ENCODE measurements at places on chromosomes 1 and 21.

- no peak for DNase-seq
These were observed 235.2 kb downstream of the TRABD2B start for GRCh38 chr1:47761974-47762373.

DNA sequence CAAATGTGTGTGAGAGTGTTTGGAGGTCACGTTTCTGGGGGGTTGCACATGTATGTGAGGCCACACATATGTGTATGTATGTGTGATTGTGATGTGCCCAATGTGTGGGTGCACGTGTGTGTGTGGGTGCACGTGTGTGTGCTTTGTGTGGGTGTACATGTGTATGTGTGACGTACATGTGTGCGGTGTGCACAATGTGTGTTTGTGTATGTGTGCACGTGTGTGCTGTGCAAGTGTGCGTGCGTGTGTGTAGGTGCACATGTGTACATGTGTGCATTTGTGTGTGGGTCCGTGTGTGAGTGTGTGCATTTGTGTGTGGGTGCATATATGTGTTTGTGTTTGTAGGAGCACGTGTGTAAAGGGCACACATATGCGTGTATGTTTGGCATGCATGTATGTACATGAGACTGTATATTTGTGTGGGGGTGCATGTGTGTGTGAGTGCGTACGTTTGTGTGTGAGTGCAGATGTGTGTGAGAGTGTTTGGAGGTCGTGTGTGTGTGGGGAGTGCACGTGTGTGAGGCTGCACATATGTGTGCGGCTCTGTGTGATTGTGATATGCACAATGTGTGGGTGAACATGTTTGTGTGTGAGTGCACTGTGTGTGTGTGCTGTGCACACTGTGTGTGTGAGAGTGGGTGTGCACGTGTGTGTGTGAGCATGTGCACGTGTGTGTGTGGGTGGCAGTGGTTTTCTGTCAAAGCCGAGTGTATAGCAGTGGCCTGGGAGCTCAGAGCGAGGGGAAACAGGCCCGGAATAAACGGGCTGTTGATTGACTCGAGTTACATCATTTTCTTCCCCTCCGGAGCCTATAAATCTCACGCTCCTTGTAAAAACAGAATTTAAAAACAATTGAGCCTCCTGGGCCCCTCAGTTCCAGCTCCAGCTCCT, 132.7 kb upstream of the ARHGEF16 start:
- no peak for DNase-seq

- no peak for DNase-seq
These were observed 35.2 kb upstream of the EXOSC10 start for GRCh38 chr1:11134898-11135266.

DNA sequence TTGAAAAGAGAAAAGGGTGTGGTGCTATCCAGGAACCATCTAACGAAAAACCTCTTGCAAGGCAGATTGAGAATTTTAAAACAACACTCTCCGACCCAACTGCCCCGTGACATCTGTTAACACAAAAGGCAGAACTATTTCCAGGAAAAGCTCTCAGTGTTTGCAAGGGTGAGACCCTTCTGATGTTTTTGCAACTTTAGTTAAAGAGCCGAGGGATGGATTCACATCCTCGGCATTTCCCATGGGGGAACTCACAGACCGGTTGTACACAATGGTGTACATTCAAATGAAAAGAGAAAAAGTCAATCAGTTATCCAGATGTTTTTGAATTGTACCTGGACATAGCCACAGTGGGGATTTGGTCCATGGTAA, 120.0 kb downstream of the NGF start:
- DNase-seq = no peak

DNA sequence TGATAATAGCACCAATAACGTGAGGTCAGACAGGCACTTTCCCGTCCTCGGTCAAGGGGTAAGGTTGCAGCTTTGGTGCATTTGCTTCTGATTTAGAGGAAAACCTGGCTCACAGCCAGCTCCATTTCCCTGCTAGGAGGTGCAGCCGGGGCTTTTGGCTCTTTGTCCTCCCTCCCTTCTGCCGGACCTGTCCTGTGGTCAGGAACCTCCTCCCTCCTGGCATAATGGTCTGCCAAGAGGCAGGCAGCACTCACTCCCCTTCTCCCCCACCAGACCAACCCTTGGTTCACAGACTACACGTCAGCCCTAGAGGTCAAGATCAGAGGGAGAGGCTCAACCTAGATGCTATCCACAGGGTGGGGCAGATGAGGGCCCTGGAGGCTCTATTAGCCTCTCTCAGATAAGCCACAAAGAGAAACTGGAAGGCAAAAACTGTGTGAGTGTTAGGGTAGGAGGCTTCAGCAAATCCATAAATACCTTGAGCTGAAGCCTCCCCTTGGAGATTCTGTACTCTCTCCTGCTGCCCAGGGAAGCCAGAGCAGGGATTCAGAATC, 64.8 kb downstream of the PLXNA2 start:
- DNase-seq = no peak

DNA sequence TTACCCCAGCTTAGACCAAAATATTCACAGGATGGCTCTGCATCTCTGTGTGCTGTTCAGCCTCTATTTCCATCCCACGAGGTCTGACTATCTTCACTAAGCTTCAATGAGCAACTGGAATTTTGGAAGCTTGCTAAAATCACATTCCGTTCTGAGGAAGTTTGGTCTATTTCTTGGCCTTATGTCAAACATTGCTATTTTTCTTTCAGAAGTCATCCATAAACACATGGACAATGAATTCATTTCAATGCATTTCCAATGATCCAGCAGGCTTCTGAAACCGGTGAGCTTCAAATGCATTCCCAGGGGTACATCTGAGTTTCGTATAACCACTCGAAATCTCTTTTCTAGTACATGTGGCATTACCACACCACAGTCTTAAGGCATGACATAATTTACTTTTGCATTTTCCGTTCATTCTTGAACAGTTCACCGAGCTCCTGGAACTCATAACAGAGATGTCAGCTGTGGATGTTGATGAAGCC, 294.1 kb upstream of the KAZN start:
- no peak for DNase-seq
